ENCODE measurements at places on chromosomes 2 and 18. TPM values are rescaled to one million over a fixed set of nuclear protein-coding genes. Genes with fewer than 3 reads are reported as not detected.

DNA sequence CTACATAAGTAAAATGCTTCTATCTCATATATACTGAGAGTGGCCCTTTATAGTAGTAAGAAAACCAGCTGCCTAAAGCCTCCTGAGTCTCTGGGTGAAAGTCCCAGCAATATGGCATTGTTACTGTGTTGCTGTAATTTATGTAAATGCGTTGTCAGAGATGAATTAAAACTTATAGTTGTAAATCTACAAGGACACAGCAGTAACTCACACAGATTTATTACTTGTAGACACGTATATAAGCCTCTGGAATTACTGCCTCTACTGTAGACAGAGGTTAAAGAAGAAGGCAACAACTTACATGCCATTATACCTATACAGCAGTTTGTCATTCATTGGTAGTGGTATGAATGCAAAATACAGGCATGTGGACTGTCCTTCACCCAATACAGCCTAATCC, 169.1 kb upstream of the BOD1L2 start:
- no peaks in the 10 kb centered on the region for H3K27me3 ChIP-seq
- no peaks in the 10 kb centered on the region for H3K4me1 ChIP-seq
- no peak overlapping the region for H3K4me3 ChIP-seq
- H3K36me3 ChIP-seq: no peaks in the 10 kb centered on the region
- DNase-seq: no peak

STAT4 gene
- 59.4 TPM for polyA plus RNA-seq

- H3K27me3 ChIP-seq: no peaks in the 10 kb centered on the region
- H3K4me3 ChIP-seq: no peak overlapping the region
- peak; percentile 84 for DNase-seq
- no peak overlapping the region for H3K27ac ChIP-seq
Measured at GRCh38 chr2:240775905-240776304, 44.1 kb downstream of the KIF1A start.

- peaks cover 22% of the 10 kb centered on the region for H3K4me1 ChIP-seq
- H3K36me3 ChIP-seq: no peaks in the 10 kb centered on the region
- H3K4me3 ChIP-seq: peak within 1 kb of the TSS; percentile 96
- DNase-seq: peak; percentile 97
Measured at GRCh38 chr2:18560031-18560796, at the start of gene RDH14. TSS of gene RDH14 (minus strand) at chr2:18560653. CDS start at chr2:18560572, 81 bp downstream.

- no peak for DNase-seq
- H3K36me3 ChIP-seq: no peaks in the 10 kb centered on the region
- no peak overlapping the region for H3K4me3 ChIP-seq
Measured at GRCh38 chr2:197838579-197838978, 34.2 kb downstream of the PLCL1 start.

DNA sequence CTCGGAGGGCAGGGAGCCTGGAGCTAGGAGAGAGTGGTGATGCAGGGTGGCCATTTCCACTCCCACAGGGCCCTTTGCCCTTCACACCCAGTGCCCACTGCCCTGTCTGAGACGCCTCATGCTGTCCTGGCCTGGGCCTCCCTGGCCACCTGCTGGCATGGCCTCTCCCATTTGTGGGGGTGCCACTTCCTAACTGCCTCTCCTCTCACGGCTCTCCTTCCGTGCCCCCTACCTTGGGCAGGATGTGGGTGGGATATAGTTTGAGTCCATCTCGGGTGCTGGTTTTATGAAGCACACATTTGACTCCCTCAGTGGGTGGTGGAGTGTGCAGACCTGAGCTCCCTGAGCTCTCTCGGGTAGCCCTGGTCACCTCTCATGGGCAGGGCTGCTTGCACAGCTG, 46.0 kb downstream of the DGKD start:
- H3K4me3 ChIP-seq: no peak overlapping the region
- H3K4me1 ChIP-seq: peaks cover 5% of the 10 kb centered on the region
- no peaks in the 10 kb centered on the region for H3K27me3 ChIP-seq
- H3K27ac ChIP-seq: no peak overlapping the region

IL36G gene
- polyA plus RNA-seq: not detected

DNA sequence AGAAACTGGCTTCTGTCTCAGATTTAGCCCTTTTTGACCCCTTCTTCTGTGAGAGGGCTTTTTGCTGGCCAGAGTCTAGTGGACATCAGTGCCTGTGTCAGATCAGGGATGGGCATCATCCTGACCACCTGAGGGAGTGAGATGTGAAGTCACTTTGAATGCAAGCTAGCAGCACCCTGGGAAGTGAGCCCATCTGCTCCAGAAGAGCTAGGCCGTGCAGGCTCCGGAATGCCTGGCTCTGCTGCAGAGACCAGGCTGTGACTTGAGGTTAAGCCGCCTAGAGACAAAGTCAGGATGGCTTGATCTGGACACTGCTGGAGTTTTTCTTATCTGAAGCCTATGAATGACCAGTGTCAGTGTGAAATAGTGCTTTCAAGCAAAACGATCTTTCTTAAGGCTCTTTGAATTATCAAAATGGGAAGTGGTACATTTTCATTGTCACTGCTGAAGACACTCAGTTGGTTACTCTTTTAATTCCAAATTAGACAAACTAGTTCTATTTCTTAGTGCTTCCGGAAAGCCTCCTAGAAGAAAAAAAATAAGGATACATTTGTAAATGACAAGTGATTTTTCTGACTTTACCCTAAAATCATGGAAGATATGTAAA, 20.8 kb downstream of the DGUOK start:
- H3K36me3 ChIP-seq: no peaks in the 10 kb centered on the region
- H3K4me1 ChIP-seq: no peaks in the 10 kb centered on the region
- H3K4me3 ChIP-seq: no peak overlapping the region
- H3K27ac ChIP-seq: no peak overlapping the region
- DNase-seq: no peak

TTL gene
- polyA plus RNA-seq: 12.2 TPM

UPP2 gene
- polyA plus RNA-seq: not detected

DNA sequence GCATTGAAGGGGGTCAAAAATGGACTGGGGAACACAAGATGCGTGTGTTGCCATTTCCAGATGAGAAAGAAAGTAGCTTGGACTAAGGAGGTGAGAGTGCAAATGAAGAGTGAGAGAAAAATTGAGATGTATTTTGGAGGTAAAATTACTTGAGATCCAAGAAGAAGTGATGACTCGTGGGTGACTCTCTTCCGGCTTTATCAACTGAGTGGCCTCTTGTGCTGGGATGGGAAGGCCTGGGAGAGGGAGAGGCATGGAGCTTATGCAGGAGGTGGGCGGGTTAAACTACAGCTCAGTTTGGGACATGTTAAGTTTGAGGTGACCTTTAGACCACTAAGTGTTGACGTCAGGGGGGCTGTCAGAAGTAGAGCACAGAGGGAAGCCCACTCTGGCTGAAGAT, 34.9 kb downstream of the SULT1C2 start:
- H3K4me1 ChIP-seq: no peaks in the 10 kb centered on the region
- DNase-seq: no peak
- no peak overlapping the region for H3K4me3 ChIP-seq
- no peaks in the 10 kb centered on the region for H3K36me3 ChIP-seq

GRCh38 chr18:27400001-27400400, 214.9 kb upstream of the CHST9 start:
- H3K27me3 ChIP-seq: no peaks in the 10 kb centered on the region
- H3K36me3 ChIP-seq: no peaks in the 10 kb centered on the region
- H3K4me3 ChIP-seq: no peak overlapping the region
- no peaks in the 10 kb centered on the region for H3K4me1 ChIP-seq

GRCh38 chr18:8367217-8367988, 241.8 kb upstream of the RAB12 start:
- no peak overlapping the region for H3K27ac ChIP-seq
- no peaks in the 10 kb centered on the region for H3K4me1 ChIP-seq
- no peaks in the 10 kb centered on the region for H3K36me3 ChIP-seq
